Hematopoietic multipotent progenitor cell treated with erythropoietin and hydrocortisone succinate and interleukin-3 and kit ligand, for 6 days (in vitro differentiated cells): ENCODE measurements at places on chromosomes 12 and 14.

DNA sequence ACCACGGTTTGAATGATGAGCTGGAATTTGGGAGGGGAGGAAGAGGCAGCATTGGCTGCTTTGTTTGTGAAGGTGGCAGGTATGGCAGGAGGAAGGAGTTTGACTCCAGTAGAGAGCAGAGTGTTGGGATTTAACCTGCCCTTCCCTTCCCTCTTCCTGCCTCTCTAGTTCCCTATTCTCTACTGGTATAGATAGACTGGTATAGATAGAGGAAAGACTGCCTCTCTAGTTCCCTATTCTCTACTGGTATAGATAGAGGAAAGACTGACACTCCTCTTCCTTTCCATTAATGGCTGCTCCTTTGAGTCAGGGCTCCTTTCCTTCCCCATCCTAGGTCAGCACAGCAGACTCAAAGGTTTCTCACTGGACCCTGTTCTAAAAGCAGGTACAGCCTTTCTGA is 8.4 kb upstream of the SYCP3 start:
- peak; percentile 39 for DNase-seq

DNA sequence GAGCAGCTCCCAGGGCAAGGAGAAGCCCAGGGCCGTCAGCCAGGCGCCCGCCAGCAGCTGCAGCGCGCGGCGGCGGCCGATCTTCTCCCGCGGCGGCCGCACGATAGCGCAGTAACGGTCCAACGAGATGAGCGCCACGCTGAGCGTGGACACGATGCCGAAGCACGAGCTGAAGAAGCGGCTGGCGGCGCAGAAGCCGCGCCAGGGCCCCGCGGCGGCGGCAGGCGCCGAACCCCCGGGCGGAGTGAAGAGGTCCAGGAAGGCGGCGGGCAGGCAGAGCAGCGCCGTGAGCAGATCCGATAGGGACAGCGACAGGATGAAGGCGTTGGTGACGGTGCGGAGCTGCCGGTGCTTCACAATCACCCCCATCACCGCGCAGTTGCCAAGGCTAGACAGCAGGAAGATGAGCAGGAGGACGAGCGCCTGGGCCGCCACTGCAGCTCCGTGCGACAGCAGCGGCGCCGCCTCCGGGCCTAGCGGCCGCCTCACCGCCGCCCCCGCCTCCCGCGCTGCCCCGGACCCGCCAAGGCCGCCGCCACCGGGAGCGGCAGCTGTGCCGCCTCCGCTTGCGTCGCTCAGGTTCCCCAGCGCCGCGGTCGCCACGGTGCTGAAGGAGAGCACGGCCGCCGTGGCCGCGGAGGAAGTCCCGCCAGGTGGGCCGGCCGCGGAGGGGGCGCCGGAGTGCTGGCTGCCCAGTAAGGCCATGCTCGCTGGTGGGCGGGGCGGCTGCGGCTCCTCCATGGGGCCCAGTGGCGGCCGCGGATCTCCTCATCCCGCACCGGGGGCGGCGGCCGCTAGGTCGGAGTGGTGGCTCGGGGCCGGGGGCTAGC is 479 bp downstream of the GPR135 start:
- peak; percentile 70 for DNase-seq

- DNase-seq = no peak
Measured at GRCh38 chr14:70563869-70564268, 29.1 kb upstream of the ADAM20 start.

GRCh38 chr12:67595365-67595764 is 53.2 kb upstream of the DYRK2 start:
- DNase-seq = no peak

- DNase-seq = no peak
Measured at GRCh38 chr14:45434221-45434620, 181.2 kb upstream of the MIS18BP1 start.

- no peak for DNase-seq
Measured at GRCh38 chr14:100773331-100774163, 46.9 kb downstream of the DLK1 start.

GRCh38 chr12:52582486-52582885 is 8.8 kb upstream of the KRT74 start:
- DNase-seq = no peak

DNA sequence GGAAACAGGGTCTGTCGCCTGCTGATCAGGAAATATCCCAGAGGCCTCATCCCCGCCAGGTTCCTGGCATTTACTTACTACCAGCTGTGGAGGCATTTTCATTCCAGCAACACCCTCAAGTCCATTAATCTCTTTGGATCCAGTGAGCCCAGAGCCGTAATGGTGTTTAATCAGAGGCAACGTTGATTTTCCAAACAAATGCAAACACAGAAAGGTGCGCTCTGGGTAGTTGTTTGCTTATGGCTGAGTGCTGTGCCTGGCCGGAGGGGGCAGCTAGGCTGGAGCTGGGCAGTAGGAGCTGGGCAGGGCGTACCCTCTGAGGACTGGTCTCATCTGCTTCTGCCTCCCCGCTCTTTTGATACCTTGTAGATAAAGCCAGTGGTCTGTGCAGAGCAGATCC is 110.6 kb downstream of the ADCK1 start:
- no peak for DNase-seq

- no peak for DNase-seq
Measured at GRCh38 chr14:96648506-96649326, 146.5 kb downstream of the PAPOLA start.

DNA sequence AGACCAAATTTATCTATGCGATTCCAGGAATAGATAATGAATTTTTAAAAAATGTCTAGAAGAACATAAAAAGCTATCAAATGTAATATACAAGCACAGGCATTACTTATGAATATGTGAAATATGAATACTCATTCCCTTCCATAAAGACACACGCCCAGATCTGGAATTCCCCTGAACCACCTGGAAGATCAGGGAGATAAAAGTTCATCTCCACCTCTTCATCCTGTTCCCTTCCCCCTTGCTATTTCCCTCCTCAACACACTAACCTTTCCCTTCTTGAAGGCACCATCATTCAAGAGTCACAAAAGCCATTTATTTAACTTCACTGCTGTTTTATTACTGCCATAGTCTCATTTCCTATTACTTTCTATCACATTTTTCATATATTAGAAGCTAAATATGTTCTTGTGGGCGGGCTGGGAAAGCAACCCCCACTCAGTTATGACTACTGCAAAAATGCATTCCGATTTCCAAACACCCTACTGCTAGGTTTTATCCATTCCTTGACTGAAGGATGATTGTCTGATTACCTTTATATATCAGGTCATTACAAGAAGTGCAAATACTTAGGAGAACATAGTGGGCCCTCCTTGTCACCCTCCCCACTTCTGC is 16.1 kb downstream of the FGD6 start:
- DNase-seq = no peak

- no peak for DNase-seq
Measured at GRCh38 chr12:2150833-2151232, 98.0 kb downstream of the CACNA1C start.

GRCh38 chr14:71610797-71611196 is 321.4 kb upstream of the RGS6 start:
- DNase-seq = no peak

DNA sequence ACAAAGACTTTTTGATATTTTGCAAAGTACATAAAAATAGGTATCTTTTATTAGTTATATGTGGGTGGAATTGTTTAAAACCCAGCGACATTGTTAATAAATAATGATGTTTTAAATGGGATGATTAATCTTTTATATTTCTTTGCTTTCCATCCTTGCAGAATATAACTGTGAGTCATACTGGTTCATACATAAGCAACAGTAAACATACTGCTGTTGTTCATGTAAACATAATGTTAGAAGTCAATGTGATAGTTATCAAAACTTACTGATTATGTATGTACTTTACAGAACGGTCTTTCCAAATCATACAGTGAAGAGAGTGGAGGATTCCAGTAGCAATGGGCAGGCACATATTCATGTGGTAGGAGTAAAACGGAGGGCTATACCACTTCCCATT is 119.8 kb downstream of the ARID2 start:
- DNase-seq = no peak

DNA sequence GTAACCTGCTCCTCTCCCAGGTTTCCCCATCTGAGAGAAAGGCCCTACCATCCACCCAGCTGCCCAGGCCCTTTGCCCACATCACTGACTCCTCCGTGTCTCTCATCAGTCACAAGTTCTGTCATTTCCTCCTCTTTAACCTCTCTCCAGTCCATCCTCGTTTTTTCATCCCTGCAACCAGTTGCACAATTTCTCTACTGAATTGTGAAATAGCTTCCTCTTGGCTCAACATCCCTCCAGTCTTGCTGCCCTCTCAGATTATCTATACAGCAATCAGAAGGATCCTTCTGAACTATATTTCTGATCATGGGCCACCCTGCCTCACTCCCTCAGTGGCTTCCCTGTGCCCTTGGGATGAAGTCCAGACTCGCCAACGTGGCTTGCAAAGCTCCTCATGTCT is 6.8 kb downstream of the FAM161B start:
- peak; percentile 45 for DNase-seq

GRCh38 chr14:58899317-58899713 is 261.6 kb downstream of the DACT1 start:
- DNase-seq = peak; percentile 37

DNA sequence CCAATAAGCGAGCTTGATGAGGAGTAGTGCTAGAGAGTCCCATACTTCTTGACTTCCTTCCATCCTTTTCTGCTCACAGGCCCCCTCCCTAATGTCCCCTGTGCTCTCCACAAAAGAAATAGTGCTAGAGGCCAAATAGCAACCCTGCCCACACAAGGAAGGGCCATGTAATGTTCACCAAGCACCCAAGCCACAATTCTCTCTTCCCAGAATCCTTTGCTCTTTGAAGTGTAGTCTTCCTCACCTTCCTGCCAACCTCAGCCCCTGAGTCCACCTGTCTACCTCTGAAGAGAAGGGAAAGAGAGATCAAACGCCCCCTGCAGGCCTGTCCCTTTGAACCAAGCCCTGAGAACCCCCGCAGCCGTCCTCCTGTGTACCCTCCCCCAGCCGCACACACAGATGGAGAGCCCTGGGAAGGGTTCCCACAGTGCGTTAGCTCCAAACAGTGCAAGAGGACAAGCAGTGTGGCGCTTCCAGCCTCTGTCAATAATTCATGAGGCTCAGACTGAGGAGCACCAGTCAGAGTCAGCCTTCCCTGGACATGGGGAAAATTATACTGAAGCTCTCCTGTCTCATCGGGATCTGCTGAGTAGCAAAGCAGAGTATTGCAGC is 1.9 kb upstream of the DHRS4 start:
- no peak for DNase-seq

- no peak for DNase-seq
Measured at GRCh38 chr14:51912112-51912786, 51.8 kb downstream of the GNG2 start.

DNA sequence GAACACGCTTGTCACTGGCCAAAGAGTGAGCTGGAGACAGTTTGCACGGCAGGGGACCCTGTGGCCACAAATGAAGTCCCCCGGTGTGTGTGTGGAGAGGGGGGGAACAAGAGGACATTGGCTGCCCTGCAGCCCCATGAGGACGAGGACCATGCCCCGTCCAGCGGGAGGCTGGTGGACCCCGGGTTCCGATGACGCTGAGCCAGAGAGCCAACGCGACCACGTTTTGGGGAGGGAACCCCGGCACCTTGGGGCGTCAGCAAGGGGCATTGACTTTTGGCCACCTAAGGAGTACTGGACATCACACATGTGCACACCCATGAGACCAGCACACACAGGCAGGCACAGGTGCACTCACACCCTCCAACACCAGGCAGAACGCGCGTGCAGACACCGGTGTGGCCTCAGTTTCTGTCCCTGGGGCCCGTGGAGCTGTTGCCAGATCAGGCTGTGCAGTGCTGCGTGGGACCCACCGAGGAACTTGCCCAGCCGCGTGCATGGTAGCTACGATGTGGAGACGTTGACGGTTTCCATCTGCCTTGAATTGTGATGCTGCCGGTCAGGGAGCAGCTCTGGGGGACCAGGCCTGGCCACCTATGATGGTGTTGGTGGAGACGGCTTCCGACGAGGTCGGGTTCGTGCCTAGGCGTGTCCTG is 26.5 kb downstream of the NOC4L start:
- no peak for DNase-seq

DNA sequence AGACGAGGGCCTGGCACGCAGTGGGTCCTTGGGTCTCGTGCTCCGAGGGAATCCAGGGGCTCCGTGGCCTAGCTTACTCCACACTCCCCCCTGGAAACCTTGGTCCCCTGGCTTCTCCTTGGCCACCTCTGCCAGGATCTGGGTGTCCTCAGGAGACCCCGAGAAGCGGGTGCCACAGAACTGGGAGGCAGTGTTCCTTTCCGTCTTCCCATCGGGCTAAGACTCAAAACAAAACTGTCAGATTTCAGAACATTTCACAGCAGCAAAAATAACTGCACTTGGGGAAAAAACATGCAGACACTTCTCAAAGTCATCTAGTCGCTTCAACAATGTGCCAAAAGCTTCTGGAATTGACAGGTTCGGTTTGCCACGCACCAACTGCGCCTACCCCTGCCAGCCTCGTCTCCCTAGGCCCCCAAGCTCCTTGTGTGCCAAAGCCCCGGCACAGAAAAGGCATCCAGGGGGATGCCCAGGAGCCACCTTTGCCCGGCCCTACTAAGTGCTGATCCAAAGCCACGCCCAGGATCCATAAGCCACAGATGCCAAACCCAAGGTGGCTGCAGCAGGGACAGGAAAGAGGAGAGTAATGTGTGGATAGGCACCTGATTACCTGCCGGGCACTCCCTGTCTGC is 58.4 kb upstream of the DIO3 start:
- no peak for DNase-seq

- DNase-seq = no peak
Measured at GRCh38 chr12:111546758-111547383, 52.2 kb downstream of the ATXN2 start.

GRCh38 chr12:10194160-10194670 is 15.4 kb downstream of the TMEM52B start:
- no peak for DNase-seq

GRCh38 chr12:31000751-31001150 is 72.9 kb upstream of the DDX11 start:
- no peak for DNase-seq

- DNase-seq = peak; percentile 86
Measured at GRCh38 chr12:57213058-57213715, 3.4 kb upstream of the NXPH4 start.

GRCh38 chr12:111413442-111414086 is 7.8 kb downstream of the SH2B3 start:
- DNase-seq = no peak

GRCh38 chr14:33755358-33755757 is 195.5 kb downstream of the EGLN3 start:
- no peak for DNase-seq

DNA sequence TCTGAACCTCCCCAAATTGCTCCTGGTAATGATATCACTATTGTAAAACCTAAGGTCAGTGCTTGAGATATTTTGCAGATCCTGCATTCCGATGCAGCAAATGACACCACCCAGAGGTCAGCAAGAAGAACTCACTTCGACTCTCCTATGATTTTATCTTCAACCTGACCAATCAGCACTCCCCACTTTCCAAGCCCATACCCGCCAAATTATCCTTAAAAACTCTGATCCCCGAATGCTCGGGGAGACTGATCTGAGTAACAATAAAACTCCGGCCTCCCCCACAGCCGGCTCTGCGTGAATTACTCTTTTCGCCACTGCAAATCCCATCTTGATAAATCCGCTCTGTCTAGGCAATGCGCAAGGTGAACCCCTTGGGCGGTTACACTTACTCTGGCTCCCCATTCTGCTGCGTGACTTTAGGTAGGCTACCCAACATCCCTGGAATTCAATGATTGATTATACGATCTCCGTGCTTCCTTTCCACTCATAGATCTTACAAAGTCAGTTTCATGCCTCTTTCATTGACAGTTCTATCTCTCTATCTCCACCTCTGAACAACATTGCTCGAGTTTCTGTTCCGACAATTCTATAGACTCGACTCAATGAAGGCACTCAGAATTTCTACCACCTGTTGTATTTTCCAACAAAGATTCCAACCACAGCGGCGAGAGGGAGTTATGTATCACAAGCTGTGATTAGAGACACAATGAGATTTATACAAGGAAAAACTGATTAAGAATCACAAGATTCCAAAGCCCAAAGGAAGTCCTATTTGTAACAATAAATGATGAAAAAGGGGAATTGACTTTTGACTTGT is 939 bp downstream of the NPC2 start:
- peak; percentile 76 for DNase-seq
